ENCODE measurements at places on chromosomes 2 and 18.
A peak's percentile ranks its signal among the peaks of the same experiment; 100 is the strongest.

- no peak for DNase-seq
Measured at GRCh38 chr2:47554311-47554905, 151.5 kb downstream of the MSH2 start.

GRCh38 chr2:219901155-219901554 lies 273.7 kb downstream of the SLC4A3 start:
- no peak for DNase-seq

- no peak for DNase-seq
Measured at GRCh38 chr2:40282428-40282827, 169.5 kb downstream of the SLC8A1 start.

GRCh38 chr2:144357623-144358373 lies 162.1 kb downstream of the ZEB2 start:
- DNase-seq: no peak

- no peak for DNase-seq
Measured at GRCh38 chr2:24831221-24832072, 38.2 kb downstream of the CENPO start.

DNA sequence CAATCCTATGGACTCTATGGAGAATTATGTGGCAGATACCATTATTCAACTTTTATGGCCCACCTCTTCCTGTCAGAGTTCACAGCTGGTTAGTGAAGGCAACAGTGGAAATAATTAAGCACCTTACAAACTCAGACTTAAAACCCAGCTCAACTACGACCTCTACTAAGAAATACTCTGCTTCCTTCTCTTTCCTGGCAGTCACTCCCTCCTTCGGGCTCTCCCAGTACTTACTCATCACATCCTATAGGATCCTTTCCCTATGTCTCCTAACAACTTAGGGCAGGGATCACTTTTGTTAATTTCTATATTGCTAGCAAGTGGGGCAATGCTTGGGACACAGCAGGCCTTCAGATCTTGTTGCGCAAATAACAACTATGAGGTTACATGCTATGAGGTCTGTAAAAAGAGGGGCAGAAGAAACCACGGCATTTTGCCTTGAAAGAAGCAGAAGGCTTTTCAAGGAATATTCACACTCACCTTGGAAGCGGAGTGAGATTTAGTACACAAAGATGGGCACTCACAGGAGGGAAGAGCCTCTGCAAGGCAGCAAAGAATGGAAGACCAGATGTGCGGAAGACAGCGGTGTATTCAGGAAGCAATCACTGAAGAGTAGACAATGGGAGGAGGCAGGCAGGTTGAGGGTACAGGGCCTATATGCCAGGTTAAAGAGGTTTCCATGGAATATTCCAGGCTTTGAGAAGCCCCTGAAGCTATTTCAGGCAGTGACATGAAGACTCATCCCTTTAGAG lies 2.1 kb downstream of the STK39 start:
- no peak for DNase-seq

DNA sequence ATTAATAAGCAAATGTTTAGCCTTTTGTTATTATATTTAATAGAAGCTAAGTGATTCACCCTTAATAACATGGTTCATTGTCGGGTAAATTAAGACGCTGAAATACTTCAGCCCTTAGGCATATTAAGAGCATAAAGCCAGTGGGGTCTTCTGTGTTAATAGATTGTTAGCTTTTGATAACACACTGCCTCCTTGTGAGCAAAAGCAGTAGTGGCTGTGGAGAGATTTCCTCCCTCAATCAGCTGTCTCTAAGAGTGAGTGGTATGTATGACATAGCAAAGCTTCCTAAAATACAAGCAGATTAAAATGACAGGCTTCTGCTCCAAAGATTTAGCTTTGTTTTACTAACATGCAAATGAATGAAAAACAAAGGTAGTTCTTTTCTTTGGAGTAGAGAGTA lies 143.7 kb upstream of the SYT4 start:
- peak; percentile 22 for DNase-seq

GRCh38 chr2:145096582-145096981 lies 576.7 kb upstream of the ZEB2 start:
- no peak for DNase-seq

DNA sequence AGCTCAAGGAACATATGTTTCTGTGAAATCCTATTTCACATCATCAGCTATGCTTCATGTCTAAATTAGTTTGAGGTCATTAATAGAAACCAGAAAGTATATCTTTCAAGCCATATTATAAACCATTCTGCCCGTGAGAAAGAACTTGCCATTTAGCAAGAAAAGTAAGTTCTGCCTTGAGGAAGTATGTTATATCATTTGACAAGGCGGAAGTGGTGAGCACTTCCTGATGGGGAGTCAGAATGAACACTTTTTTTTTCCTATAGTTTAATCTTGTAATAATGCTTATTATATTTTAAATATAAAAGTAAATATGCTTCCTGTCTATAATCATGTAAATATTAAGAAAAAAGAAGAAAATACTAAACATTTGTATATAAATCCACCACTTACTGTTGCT lies 39.3 kb upstream of the NRXN1 start:
- no peak for DNase-seq
